ENCODE measurements at places on chromosomes 16 and 17.
A peak's percentile ranks its signal among the peaks of the same experiment; 100 is the strongest.

GRCh38 chr16:719815-720446 is 1.0 kb upstream of the ANTKMT start:
- peak; percentile 69 for DNase-seq

DNA sequence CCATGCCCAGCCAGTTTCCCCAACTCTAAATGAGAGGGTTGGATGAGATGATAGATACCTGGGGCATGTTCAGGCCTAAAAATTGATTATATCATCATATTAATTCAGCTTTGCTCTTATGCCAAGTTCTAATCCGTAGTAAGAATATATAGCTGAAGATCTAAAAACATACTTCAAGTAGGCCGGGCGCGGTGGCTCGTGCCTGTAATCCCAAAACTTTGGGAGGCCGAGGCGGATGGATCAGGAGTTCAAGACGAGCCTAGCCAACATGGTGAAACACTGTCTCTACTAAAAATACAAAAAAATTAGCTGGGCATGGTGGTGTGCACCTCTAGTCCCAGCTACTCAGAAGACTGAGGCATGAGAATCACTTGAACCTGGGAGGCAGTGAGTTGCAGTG is 12.0 kb downstream of the PLA2G10 start:
- no peak for DNase-seq

DNA sequence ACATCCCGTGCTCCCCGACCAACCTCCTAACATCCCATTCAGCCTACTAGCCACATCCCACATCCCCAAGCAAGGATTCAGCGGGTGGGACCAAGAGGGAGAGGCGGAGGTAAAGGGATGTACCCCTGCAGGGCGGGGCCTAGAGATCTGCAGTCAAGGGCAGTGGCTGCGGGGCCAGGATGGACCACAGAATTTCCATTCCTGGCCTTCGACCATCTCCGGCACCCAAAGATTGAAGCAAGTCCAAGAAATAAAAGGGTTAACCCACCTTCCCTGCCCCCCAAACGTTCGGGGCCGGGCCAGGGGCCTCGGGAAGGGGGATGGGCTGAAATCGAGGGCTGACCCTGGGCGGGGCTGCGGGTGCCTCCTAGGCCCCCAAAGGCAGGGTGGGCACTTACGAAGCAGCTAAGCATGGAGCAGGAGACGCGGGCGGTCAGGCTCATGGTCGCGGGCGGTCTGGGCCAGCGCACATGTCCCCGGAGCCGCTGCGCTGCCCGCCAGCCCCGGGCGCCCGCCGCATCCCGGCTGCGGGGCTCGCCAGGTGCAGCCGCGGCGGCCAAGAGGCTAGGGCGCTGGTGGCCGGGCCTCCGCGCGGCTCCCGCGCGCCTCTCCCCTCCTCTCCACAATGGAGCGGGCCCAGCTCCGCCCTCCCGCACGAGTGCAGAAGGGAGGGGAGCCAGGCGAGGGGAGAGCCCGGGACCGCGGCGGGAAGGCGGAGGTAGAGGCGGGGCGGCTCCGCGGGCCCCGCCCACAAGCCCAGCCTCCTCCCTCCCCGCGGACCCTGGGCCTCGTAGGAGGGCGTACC is at the start of gene MTMR4:
TSS of gene MTMR4 (minus strand) at position 674 of the 805 bp plus-strand sequence. CDS start at position 443, 231 bp downstream.
- DNase-seq, result peak; percentile 88

DNA sequence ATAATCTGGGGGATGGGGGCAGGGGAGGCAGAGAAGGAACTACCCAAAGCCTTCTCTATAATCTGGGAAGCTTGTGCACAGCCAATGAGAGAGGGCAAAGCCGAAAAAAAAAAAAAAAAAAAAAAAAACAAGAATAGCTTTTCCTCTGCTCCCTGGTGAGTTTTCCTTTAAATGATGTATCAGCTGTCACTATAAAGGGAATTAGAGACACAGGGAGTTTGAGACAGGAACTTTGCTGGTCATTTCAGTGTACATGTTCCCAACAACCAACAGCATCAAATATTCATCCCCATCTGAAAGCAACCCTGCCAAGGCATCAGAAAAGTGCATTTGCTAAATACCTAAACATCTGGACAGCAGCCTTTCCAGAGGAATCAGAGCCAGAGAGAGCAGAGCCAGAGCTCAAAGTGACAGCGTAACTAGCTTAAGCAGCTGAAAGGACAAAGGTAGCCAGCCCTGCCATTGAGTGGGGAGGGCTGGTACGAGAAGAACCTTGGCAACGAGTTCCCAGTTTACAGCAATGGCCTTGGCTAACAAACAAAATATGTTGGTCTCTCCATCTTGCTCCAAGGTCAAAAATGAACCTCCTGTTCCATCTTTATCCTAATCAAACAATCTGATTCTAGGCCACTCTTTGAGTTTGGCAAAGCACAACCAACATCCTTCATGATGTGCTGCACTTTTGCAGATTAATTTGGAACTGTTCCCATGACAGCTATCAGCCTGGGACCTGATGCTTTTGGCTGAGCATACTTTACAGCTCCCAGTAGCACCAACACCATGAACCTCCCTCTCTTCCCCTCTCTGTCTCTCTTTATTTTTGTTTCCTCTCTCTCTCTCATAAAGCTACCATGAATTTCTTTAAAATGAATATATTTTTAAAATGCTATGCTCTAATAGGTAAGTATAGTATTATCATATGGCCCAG is 143.7 kb upstream of the GNAO1 start:
- DNase-seq, result no peak

GRCh38 chr16:15041271-15042004 is 14.4 kb downstream of the NTAN1 start:
- DNase-seq, result peak; percentile 54

GRCh38 chr16:31458844-31459686 is at the start of gene ARMC5:
Gene ARMC5 (plus strand): TSS chr16:31459501. CDS start chr16:31459525, 24 bp downstream.
- DNase-seq, result peak; percentile 99

DNA sequence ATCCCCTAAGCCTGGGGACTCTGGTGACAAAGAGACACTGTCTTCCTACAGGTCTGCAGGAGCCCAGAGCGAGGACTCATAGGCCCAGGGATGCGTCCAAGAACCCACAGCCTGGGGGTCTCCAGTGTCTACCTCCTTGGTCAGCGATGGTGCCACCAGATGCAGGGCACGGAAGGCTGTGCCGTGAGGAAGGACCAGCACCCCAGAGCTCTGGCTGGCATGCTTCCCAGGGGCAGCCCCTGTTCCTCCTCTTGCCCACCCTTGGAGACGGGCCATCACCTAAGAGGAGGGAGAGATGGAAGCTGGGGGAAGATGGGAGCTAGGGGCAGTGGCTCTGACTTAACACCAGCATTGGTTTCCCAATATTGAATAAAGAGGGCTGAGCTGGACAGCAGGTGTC is 125.2 kb downstream of the SDK2 start:
- DNase-seq, result no peak

DNA sequence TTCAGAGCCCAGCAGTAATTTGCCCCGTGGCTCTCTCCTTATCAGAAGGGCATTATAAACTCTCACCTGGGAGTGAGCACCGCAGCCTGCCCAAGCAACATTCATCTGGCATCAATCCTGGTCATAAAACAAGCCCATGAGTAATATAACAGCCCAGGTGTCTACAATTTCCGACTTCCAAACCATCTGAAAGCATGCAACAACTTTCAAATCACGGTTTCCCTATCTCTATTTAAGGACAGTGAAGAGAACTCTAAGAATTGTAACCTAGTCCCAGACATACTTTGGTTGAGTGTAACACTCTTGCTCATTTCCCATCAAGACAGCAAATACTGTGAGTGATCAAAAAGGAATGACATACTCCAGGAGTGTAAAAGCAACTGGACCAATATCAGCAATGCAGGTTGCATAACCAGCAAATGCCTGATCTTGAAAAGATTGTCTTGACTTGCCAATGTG is 487.4 kb upstream of the SOX9 start:
- DNase-seq, result no peak

GRCh38 chr16:84117494-84117843 is 727 bp upstream of the MBTPS1 start:
- DNase-seq, result peak; percentile 60

- no peak for DNase-seq
Measured at GRCh38 chr16:58186176-58186944, 11.5 kb downstream of the CSNK2A2 start.

- DNase-seq, result no peak
Measured at GRCh38 chr17:12457493-12457892, 208.2 kb upstream of the MYOCD start.

- no peak for DNase-seq
Measured at GRCh38 chr17:39208893-39209292, 8.8 kb downstream of the RPL19 start.

GRCh38 chr16:6749698-6750097 is 582.9 kb upstream of the RBFOX1 start:
- no peak for DNase-seq

GRCh38 chr16:20744922-20745440 is 3.4 kb upstream of the THUMPD1 start:
- DNase-seq, result no peak

- DNase-seq, result no peak
Measured at GRCh38 chr16:65122724-65123395, 997 bp upstream of the CDH11 start.

DNA sequence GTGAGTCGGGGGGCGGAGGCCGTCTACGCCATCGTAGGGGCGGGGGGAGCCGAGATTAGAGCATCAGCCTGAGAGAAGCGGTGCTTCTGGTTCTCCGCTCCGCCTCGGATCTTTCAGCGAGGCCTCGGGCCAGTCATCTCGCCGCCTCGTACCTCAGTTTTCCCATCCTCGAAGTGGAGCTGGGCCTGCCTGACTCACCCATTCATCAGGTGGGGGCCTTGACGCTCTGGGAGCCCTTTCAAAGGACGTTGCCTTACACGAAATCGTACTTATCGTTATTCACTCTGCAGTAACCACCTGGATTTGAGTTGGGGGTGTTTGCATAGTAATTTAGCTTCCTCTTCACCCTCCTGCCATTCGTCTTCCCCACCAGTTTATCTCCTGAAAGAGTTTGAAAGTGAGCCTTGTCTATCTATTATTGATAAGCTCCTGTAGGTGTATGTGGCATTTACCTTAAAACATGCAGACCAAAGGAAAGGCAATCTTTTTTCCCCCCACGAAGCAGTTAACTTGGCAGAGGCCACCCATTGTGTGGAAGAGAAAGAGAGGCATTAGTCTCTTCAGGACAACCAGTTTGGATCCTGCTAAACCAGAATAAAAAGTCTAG is 674 bp downstream of the TAF15 start:
- DNase-seq, result no peak

DNA sequence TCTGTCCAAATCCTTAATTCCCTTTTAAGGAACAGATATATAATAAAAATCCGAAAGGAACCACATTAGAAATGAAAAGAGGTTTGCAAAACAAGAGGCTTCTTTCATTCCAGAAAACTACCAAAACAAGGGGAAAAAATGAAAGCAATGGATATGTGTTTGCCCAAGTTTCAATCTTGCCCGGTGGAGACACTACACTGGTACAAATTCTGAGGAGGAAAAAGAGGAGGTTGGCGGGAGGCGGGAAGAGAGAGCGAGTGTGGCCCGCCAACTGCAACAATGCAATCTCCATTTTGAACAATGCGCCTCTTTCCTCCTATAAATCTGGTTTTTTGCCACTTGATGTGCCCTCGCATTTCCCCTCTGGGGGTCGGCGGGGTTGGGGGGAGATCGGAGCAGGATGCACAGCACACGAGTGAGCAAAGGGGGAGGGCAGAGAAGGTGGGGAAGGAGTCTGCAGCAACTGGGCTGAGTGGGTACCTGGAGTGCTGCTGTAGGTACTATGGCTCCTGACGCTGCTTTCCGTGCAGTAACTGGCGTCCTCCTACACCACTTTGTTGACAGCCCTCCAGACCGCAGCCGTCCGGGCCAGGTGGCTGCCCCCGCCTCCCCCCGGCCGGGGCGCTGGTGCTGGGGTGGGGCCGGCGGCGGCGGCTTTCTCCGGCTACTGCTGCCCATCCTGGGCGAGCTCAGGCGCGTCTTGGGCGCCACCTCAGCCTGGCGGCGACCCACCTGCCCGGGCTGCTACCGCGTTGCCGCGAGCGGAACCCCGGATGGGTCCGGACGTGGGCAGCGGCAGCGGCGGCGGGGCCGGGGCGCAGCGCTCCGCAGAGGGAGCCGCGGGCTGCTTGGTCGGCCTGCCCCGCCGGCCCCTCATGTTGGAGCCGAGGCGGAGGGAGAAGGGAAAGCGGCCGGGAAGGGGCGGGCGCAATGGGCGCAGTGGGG is 93.8 kb upstream of the PLEKHM1 start:
- peak; percentile 81 for DNase-seq

GRCh38 chr17:75551266-75551665 is 25.8 kb downstream of the LLGL2 start:
- no peak for DNase-seq

DNA sequence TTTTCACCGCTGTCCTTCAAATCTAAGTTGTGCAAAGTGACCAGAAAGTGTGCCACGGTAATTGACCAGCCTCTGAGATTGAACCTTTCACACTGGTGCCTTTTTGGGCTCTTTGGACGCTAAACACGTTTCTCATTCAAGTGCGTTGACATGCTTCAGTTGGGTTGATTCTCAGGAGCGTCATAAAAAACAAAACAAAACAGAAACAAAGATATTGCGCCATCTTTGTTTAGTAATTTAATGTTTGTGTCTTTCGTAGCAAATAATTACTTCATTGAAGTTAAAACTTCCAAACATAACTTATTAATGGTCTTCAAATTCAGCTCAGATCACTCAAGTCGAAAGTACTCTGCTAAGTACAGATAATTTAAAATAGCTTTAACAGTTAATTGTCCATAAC is 80.2 kb downstream of the OR1D5 start:
- no peak for DNase-seq

- peak; percentile 37 for DNase-seq
Measured at GRCh38 chr17:49587366-49588073, 11.8 kb downstream of the NXPH3 start.

DNA sequence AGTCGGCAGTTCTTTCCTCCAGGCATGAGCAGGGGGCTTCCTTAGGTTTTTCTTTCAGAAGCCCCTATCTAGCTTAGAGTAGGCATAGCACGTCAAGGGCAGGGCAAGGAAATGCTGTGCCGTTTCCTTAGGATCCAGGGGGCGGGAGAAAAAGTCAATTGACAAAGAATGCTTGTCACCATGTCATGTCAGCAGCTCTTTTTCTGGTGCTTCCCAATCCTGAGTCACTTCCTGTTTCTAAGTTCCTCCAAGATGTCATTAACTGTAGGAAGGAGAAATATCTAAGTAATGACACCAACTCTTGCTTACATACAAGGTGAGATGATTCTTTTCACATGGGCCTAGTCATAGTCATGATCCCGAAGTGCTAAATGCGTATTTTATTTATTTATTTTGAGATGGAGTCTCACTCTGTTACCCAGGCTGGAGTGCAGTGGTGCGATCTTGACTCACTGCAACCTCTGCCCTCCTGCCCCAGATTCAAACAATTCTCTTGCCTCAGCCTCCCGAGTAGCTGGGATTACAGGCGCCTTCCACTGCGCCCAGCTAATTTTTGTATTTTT is 35.2 kb downstream of the GJC1 start:
- peak; percentile 63 for DNase-seq

DNA sequence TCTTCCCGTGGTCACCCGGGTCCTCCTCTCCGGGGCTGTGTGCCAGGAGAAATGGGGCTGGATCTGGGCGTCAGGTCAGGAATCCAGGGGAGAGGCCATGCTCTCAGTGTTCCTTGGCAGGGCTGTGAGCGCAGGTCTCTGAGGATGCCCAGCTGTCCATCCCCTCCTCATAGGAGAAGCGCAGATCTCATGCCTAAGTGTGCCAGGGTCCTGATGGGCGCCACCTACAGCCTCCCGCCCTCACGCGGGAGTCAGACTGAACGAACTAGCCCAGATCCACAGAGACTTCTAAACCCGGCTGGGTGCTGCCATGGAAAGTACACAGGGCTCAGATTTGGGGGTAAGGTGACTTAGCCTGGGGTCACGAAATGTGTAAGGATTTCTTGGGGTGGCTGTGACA is 24.3 kb downstream of the MGRN1 start:
- no peak for DNase-seq

GRCh38 chr16:2016407-2016922 is 3.1 kb upstream of the NPW start:
- DNase-seq, result no peak

GRCh38 chr17:79531191-79532095 is 79.4 kb downstream of the RBFOX3 start:
- no peak for DNase-seq
